Stimulated activated CD4-positive, alpha-beta T cell treated with anti-CD3 and anti-CD28 coated beads, Interleukin-12 subunit alpha, Interleukin-12 subunit beta, amount 100 ng/mL, for 48 hours (primary cell): ENCODE measurements at places on chromosomes 6 and 20.

DNA sequence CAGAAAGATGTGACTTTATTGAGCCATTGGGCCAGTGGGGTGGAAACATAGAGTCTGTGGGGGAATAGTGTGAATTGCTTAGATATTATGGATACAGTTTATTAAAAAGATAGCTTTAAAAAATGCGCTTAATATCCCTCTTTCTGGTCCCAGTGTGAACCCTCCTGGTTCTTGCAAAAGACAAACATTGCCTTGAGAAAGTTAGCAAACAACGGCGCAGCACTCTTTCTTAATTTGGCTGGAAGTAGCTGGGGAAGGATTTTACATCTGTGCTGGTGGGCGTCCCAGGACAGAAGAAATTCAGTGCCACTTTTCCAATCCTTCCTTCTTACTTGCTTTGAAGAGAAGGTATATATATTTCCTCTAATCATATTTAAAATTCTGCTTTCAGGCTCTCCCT lies 191.4 kb upstream of the ZFP64 start:
- no peak for DNase-seq

DNA sequence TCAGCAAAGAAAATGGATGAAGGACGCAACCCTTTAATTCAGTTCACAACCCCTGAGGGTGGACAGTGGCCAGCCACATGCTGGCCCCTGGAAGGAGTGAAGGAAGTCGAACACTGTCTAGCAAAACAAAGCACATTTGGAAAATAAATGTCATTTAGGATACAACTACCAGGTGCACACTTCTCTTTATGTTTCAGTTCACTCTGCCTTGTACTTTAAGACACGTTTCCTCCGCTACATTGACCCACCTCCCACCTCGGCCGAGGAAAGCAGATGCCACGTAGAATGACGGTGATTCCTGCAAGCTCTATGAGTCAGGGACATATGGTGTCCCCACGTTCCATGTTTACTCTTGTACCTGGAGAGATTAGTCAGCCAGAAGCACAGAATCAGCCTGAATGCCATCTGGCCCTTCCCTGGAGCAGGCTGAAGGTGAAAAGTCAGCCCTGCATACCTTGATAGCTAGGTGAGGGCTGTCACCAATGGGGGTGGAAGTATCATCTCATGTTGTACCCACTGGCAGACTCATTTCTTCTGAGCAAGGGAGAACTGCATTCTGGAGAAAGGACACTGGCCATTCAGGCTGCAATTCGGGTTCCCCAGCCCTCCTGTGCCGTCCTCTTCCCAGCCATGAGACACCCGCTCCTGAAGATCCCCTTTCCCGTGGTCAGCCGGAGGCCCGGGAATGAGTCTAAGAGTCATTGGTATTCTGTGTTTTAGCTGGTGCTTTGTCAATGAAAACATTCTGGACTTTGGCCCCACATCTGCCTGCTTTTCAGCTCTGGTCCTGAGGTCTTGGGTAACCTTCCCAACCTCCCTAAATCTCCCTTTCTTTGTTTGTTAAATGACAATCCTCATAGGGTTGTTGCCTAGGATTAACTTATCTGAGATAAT lies 60.6 kb downstream of the FOXA2 start:
- no peak for DNase-seq

GRCh38 chr6:56751604-56752003 lies 108.9 kb upstream of the DST start:
- DNase-seq, result no peak

- DNase-seq, result no peak
These were observed 106.0 kb upstream of the CST7 start for GRCh38 chr20:24842918-24843715.

- DNase-seq, result no peak
These were observed 543.3 kb upstream of the MAP3K7 start for GRCh38 chr6:91130126-91130525.

- DNase-seq, result no peak
These were observed 65.9 kb upstream of the DDR1 start for GRCh38 chr6:30818391-30818841.
